Activated CD8-positive, alpha-beta memory T cell treated with anti-CD3 and anti-CD28 coated beads for 24 hours (primary cell): ENCODE measurements at places on chromosomes 4 and X.

- DNase-seq, result no peak
These were observed 16.9 kb upstream of the CEP135 start for GRCh38 chr4:55931833-55932232.

DNA sequence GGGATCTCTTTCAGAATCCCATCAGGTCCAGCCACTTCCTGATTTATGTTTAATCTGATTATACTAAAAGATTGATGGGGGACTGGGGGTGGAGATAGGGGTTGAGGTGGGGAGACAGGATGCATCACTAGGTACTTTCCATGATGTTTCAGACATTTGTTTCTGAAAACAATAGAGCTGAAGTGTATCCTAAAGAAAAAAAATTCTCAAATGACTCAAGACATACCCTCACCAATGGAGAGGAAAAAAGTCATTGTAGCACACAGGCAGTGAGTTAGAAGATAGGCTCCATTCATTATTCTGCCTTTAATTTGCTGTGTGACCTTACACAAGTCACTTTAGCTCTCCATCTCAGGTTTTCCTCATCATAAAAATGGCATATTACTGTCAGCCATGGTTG is 33.1 kb downstream of the LHFPL1 start:
- no peak for DNase-seq

DNA sequence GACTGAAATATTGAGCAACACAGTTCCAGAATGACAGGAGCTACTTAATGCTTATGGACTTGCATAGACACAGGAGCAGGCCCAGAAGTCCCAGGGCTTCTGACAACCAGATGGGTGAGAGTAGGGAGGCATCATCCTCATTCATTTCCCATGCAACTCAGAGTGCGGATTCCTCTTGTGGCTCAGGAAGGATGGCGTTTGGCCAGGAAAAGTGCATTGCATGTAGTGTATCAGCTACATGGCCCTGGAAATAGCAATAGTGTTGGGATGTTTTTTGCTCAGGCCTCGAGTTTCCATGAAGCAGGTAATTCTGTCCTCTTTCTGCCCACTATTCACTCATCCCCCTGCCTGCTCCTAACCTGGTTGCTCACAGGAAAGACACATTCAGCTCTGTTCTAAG is 136.6 kb downstream of the PDGFRA start:
- DNase-seq, result no peak

DNA sequence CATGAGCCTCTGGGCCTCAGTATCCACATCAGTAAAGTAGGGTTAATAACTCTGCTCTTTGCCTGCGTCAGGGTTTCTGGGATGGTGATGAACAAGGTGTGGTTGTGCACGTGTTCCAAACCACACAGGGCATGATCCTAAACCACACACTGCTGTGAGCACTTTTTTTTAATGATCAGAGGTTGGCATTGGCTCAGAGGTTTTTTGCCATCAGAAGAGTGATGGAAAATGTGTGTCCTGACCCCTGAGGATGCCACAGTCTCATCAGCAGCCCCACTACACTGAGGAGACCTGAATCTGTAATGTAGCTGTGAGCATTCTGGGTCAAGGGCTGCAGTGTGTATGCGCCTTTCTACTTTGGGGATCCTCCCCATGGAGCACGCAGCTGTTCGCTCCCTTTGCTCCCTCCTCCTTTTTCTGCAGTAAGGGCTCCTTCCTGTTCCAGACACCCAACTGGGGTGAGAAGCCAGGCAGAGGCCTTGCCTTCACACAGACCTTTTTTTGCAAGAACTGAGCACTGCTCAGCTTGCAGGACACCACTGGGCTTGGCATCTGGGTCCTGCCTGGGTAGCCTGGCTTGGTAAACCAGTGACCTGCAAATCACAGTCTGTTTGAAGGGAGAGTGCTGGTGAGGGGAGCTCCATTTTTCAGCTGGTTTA is 87.5 kb downstream of the MAMLD1 start:
- no peak for DNase-seq

GRCh38 chr4:99998062-99998867 is 48.2 kb upstream of the H2AZ1 start:
- DNase-seq, result no peak

DNA sequence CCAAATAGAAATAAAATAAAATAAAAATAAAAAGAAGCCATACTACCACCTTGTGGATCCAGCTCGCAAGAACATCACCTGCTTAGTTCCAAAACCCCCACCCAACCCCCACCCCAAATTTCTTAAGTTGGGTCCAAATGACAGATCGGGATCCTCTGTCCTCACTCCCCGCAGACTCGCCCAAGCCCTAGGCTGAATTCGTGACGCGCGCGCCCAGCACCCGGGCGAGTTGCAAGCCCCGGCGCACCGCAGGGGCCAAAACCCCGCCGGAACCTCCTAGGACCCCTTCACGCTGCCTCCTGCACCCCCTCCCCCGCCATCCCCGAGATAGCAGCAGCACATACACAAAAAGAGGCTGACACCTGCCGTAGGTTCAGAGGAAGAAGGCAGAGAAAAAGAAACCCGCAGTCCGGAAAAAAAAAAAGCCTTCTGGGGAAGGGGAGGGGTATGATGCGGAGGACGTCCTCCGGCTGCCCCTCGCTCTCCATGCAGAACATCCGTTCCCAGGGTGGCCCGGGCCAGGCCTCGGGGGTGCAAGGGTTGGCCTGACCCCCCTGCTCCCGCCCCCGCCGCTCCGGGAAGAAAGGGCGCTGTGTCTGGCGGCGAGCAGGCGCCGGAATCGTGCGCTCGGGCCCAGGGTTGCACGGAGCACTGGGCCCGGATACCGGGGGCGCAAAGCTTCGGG is 2.6 kb downstream of the NLGN4X start:
- DNase-seq, result no peak
